ENCODE measurements at places on chromosomes 3 and 15.

DNA sequence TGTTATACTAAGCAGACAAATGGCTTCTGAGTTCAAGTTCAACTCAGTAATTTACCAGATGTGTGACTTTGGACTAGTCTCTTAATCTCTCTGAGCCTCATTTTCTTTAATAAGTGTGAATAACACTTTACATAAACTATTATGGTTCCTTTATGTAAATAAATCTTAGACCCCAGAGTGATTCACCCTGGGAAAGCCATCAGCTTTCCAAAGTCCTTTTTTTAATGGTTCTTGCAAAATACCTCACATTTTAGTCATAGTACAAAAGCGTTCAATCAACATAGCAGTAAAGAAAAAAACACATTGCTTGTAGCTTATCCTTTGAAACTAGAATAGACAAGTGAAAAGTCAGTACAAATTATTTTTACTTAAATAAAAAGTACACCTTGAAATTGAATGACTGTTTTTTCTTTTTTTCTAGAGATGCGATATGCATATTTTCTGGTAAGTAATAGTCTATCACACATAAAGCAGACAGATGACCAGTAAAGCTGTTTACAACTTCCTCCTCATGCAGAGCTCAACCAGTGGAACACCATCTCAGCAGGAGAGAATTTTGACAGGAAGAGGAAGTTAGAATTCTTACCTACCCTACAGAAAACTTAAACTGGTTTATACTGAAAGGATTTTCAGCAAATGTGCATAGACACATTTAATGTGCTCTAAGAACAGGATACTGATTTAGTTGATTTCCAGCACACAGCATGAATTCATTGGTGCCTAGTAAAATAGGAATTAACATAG is 123.0 kb upstream of the AGBL1 start:
- no peak for DNase-seq

DNA sequence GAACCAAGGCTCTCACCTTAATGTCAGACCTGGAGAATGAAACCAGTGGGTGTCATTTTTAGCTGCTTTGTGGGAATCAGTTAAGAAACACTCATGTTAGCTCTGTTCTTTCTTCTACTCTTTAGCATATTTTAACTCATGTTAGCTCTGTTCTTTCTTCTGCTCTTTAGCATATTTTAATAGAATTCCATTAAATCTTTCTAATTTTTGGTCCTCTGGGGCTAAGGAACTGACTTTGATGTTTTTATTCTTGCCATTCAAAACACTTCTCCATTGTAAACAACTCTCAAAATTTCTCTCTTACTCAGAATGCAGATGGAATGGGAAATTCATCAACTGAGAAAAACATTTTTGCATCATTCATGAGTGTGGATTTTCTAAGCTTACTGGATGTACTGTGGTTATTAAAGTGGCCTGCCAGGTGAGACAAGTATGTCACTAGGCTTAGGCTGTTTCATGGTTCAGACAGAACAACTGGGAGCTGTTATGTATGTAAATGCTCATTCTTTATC is 680.6 kb downstream of the ROBO2 start:
- DNase-seq = no peak

GRCh38 chr15:63869371-63870042 is 35.8 kb upstream of the HERC1 start:
- no peak for DNase-seq

- DNase-seq = no peak
Observed at GRCh38 chr15:92869263-92869940, 30.7 kb upstream of the CHD2 start.

DNA sequence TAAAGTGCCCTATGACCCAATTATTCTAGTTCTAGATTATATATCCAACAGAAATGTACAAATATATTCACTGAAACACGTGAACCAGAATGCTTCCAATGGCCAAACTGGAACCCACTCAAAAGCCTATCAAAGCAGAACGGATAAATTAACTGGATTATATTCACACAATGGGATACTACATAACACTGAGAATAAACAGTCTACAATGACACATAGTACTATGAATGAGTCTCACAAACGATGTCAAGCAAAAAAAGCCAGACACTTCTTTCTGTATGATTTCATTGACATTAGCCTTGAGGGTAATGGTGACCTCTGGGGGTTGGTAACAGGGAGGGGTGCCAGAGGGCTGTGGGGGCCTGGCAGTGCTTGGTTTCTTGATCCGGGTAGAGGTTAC is 50.9 kb upstream of the HACD2 start:
- DNase-seq = no peak

DNA sequence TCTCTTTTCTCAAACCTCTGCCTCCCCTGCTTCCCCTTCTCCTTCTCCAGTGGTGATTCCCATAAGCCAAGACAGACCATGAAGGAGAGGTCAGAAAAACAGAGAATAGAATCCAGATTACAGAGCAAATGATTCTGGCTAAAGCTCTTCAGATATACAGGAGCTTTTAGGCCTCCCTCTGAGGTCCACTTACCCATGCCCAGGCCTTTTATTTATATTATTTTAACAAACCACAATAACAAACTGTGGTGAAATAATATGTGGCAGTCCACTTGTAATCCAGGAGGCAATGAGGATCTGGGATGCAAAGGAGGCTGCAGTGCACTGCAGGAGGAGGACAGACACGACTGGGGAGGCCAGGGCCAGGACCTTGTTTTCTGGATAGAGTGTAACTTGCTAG is 104.1 kb downstream of the STAC start:
- no peak for DNase-seq

DNA sequence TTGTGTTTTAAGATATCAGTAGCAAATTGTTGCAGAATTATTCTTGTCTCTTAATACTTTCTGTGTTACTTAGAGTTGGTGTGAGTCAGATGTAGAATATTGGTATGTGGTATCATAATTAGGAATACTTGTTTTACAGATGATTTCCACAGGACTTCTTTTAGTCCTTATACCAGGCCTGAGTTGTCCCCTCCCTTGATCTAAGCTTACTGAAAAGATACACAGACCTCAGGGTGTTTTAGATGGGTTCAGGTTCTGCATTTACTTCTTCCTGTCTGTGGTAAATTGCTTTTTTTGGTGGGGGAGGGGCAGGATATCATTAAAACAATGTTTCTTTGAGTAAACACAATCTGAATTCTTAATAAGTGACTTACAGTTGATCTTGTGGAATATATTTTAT is 14.2 kb downstream of the DZIP3 start:
- DNase-seq = no peak

DNA sequence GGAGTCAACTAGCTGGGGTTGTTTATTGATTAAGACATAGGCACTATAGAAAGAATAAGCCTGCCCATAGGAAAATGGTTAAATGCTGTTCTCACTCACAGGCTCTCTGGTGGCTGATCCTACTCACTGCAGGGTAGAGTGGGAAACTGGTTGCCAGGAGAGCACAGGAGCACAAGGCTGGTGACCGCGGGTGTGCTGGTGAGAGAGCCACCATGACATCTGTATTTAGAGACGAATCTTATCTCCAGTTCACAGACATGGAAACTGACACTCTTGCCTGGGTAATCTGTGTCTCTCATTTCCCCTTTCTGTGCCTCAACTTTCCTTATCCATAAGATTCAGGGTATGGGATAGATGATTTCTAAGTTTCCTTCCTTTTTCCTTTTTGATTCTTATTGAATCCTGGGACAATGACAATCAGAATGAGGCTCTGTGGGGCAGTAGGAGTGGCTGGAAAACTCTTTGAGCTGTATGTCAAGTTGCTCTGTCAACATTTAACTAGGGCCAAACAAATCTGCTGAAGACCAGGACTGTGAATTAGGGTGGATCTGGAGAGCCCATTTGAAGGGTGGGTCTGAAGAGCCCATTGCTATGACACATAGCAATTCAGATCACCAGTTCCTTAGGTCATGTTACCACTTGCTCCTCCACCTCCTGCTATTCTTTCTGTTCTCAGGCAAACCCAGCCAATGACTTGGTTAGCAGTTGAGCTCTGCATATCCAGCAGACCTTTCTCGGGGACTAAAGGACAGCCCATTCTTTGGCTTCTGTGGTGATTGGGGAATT is 286.1 kb upstream of the TBL1XR1 start:
- DNase-seq = no peak

DNA sequence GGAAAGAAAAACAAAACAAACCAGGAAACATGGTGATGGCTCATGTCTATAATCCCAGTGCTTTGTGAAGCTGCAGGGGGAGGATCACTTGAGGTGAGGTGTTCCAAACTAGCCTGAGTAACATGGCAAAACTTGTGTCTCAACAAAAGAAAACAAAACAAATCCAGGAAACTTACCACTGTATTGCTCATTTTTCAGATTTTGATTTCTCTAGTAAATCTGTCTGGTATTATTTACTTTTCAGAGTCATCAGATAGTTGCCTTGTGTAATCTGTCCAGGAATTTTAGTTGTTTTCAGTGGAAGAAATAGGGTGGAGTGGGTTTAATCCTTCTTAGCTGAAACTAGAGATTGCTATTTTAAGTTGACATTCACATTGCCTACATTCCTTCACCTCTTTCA is 91.8 kb upstream of the ALCAM start:
- DNase-seq = no peak

DNA sequence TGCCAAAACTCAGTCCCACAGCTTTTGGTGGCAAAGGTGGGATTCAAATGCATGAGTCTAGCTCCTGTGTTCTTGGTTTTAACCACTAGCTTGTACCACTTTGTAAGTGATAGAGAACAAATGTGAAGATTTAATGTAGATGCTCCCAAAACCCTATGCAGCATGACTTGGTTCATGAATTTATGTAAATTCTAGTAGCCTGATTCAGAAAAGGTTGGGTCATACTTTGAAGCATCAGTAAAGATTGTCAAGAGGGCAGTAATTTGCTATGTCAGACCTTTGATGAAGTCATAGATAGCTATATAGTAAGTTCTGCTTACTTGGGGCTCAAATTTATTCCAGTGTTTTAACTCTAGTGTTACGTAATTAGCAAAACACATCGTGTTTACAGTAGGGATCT is 75.6 kb downstream of the VPS8 start:
- no peak for DNase-seq

DNA sequence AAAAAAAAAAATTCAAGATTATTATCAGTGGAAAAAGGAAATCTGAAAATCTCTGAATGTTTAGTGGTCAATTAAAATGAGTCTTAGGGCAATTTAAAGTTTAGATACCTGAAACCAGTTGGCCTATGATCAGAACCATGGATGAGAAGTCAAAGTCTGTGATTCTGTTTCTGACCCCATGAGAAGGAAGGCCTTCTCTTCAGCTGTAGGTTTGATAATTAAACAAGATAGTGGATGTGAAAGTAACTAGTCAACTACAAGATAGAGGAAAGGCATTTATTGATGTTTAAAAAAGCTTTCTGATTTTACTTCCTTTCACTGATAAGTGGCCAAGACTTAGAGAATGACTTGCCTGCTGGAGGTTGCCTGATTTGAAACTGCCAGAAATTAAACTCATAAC is 8.7 kb downstream of the PLS1 start:
- DNase-seq = no peak

DNA sequence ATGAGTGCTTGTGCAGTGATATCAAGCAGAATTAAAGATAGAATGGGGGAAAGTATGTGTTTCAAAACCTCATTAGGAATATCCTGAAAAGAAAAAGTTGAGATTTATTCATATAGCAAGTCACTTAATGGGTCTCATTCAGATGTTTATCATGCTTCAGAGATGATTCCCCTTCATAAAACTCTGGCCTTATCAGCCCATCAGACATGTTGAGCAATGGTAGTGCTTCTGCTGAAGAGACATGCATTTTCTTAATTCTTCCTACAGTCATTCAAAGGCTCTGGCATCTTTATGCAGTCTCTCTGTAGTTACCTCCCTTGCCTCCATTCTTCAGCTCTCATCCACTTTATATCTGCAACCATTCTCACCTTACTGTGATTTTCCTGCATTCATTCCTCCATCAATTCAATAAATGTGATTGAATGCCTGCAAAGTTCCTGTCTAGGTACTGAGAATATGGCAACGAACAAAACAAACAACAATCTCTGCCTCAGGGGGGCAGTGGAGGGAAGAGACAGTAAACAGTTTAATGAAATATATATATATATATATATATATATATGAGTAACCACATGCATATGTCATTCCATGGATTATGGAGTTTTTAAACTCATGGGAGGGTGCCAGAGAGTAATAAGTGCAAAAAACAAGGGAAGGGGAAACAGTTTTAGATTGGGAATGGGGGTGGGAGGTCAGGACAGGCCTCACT is 138.5 kb downstream of the NECTIN3 start:
- no peak for DNase-seq

DNA sequence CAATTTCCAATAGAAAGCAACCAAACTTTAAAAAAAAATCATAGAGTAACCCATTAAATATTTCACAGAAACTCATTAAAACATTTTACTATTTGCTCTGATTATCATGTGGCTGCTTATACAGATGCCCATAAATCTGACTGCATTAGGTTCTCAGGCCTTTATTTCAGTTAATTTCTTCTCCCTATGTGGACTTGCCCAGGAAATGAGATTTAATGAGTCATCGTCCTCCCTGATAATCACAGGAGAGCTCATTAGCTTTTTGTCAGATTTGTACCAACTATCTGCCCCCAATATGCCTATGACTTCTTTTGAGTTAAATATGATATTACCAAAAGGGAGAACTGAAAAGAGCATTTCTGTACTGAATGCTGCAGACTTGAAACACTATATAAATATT is 168.0 kb downstream of the FOXB1 start:
- DNase-seq = no peak

DNA sequence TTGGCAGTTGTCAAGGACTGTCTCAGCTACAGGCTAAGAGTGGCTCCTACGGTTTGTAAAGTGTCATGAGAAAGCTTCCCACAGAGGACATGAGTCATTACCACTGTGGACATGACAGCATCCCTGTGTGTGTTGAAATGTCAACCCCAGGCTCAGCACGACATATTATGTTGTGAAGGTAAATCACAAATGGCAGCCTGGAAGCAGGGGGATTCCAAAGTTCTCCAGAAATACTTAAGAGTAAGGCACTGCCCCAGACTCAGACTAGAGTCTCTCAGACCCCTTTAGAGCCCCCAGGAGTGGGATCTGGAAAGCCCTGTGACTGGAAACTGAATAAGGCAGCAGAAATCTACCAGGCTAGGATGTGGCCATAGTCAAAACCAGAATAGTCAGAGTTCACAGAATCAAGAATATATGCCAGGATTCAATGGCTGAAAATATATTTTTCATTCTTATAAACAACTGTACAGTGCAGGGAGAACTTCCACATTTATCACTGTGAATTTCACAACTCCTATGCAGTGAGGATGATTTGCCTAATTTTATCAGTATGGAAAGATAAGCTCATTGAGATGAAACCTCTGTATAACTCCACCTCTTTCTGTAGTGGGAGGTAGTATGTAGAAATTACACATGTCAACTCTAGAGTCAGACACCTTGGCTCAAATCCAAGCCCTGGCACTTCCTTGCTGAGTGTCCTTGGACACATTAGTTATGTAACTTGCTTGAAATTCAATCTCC is 237.1 kb upstream of the CFAP20DC start:
- DNase-seq = no peak

DNA sequence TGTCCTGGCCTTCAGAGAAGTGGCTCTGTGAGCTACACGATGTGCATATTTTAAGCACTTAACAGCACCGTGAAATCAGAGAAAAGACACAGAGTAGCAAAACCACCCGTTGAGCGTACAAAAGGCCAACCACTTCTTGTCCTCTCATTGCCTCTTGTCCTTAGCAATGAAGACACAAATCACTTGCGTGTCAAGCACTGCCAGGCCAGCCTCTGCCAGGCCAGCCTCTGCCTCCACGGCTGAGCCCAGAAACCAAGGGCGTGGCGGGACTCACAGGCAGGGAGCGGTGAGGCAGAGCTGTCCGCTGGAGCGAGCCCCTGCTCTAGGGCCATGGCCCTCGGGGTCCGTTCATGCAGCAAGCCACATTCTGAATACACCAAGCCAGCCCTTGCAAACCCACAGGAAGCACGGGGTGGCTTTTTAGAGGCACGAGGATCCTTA is 4.0 kb downstream of the MUC4 start:
- DNase-seq = no peak
